CD14-positive monocyte (primary cell): ENCODE measurements at places on chromosomes 1 and 21.

GRCh38 chr1:64505944-64506655 is 36.2 kb downstream of the CACHD1 start:
- DNase-seq = no peak

DNA sequence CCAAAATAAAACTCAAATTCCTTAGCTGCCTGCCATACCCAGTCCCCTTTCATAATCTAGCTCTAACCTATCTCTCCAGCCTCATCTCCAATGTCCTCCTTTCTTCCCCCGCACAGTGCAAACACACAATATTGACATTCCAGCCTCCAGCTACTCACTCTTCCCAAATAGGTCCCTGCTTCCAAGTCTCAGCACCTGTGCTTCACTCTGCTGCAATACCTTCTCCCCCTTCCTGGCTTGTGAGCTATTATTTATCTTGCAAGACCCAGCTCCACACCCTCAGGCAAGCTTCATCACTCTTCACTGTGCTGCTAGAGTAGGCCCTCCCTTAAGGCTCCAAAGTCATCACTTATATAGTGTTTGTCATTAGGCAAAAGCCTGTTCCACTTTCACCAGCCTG is 9.7 kb downstream of the PLPP3 start:
- no peak for DNase-seq

- DNase-seq = no peak
Measured at GRCh38 chr1:232306269-232306961, 323.5 kb downstream of the SIPA1L2 start.

- no peak for DNase-seq
Measured at GRCh38 chr1:20366463-20367115, 75.9 kb downstream of the VWA5B1 start.

DNA sequence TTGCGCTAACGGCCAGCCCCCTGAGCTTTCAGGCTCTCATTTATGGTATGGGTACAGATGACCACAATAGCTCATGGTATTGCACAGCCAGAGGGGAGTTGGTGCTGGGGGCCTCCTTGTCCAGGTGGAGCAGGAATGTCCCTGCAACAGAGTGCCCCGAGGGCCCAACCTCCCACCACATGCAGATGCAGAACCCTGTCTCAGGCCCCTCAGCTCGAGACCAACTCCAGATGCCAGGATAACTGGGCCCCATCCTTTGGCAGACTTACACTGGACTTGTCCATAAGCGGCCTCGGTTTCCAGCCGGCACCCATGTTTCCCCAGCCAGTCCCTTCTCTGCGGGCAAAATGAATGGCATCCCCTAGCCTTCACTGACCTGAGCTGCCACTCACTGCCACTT is 67.1 kb downstream of the VWA5B1 start:
- DNase-seq = no peak

- no peak for DNase-seq
Measured at GRCh38 chr1:167404161-167404888, 114.0 kb downstream of the CD247 start.

- DNase-seq = no peak
Measured at GRCh38 chr1:84605157-84605556, 30.9 kb upstream of the CTBS start.

DNA sequence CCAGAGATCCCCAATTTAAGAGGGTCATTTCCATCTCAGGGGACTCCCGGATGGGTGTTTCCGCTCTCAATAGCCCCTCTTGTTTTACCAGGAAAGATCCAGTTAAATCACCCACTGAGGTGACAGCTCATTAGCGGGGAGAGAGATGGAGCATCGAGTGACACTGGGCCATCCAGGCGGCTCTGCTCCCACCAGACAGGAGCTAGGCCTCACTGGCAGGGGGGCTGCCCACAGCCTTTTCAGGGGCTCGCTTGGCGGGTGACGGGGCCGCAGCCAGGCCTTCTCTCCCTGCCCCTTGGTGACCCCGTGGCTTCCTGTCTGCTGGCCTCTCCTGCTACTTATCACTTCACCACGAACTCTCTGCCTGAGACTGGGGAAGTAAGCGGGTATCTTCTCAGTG is 26.7 kb upstream of the SPSB1 start:
- no peak for DNase-seq

DNA sequence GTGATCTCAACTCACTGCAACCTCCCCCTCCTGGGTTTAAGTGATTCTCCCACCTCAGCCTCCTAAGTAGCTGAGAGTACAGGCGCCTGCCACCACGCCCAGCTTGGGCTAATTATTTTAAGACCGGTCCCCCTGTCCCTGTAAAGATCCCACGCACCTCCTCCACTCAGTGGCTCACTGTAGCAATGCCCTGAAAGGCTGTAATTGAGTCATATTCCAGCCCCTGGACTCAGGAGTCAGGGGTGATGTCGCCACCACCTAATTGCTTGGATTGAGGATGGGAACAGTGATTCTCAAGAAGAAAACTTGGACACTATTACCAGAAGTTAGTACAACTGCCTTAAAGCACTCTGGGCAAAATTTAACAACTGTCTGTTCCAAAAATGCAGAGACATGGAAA is 3.1 kb upstream of the EDARADD start:
- DNase-seq = no peak

DNA sequence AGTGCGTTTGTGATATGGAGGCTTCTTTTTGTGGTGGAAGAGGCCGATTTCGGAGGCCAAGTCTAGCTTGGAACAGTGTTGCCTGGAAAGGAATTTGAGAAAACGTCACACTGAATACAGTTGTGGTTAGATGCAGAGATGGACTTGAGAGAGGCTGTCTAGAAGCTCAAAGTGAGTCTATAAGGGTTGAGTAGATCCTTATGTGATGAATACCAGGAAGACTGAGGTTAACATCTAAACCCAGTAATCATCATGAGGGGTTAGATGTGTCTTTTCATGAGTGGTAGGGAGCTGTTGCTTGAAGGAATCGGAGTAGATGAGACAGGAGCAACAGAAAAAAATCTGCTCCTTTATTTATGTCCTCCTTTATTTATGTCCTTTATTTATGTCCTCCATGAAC is 114.6 kb upstream of the IVNS1ABP start:
- DNase-seq = no peak

- DNase-seq = no peak
Measured at GRCh38 chr21:39453571-39454179, 1.9 kb downstream of the SH3BGR start.

- DNase-seq = no peak
Measured at GRCh38 chr1:36322786-36323635, 434 bp downstream of the EVA1B start.

- DNase-seq = no peak
Measured at GRCh38 chr1:103997631-103998030, 247.9 kb downstream of the AMY1C start.

GRCh38 chr1:228798035-228798434 is 62.8 kb downstream of the RHOU start:
- DNase-seq = no peak

DNA sequence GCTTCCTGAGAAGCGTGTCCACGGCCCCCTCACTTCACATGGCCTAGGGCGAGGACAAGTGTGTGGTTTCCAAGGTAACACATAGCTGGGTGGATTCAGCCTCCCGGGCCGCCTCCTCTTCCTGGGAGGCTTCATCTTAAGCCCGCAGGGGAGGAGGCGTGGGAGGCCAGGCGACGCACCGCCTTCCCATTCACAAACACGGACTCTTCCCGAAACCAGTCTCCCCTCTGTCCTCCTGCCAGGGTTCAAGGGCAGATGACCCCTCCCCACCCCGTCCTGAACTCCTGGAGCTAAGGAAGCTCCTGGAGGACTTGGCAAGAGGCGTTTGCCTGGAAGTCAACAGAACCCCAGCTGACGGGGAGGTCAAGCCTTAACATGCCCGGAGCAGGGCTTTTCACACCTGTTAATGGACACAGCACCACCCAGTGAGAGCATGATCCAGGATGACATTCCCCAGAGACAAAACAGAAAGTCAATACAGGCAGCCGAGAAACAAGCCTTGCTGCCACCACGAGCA is 56.7 kb downstream of the KCNN3 start:
- DNase-seq = no peak

- no peak for DNase-seq
Measured at GRCh38 chr1:218079347-218079746, 205.7 kb upstream of the RRP15 start.

DNA sequence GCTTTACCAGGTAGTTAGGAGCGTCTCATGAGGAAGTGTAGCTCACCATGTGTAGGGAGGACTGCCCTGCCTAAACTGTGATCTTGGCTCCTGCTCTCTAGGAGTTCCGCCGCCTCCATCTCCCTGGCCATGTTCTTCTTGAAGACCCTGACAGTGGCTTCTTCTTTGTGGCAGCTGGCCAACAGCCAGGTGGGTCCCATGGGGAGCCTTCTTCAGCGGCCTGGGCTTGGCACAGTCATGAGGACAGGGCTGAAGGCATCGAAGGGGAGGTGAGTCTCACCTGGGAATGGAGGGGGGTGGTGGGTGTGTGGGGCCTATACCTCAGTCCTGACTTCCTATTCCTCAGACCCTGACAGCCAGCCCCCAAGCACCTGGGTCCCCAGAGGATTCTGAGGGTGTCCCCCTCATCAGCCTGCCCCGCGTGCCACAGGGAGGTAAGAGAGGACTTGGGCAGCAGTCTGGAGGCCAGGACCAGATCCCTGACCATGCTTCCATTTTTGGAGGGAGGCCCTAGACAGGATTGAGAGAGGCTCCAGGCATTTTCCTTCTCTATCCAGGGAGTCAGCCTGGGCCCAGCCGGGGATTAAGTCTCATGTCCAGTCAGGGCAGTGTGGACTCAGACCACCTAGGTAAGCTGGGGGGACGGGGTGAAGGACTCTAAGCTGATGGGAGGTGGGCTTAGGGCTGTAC is 21.4 kb downstream of the HYI start:
- DNase-seq = no peak

GRCh38 chr1:220979371-220979770 is 100.1 kb downstream of the HLX start:
- peak; percentile 56 for DNase-seq

DNA sequence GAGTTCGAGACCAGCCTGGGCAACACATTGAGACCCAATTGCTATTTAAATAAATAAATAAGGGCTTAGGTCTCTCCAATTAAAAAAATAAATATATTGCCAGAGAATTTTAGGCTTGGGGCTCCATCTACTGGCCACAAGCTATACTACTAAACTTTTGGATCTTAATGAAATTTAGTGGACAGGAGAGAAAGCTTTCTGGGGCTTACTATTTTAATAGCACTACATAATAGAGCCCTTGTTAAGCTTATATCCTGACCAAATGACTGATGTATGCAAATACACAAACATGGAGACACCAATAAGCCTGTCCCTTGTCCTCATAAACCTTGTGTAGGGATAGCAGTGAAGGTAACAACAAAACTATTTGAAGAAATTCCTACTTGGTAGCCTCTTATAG is 18.4 kb downstream of the CCT3 start:
- DNase-seq = no peak

- DNase-seq = no peak
Measured at GRCh38 chr1:233909195-233909594, 4.7 kb downstream of the SLC35F3 start.

- DNase-seq = no peak
Measured at GRCh38 chr1:183711741-183712361, 58.7 kb upstream of the APOBEC4 start.

- no peak for DNase-seq
Measured at GRCh38 chr1:98919211-98919610, 85.5 kb downstream of the PLPPR5 start.

DNA sequence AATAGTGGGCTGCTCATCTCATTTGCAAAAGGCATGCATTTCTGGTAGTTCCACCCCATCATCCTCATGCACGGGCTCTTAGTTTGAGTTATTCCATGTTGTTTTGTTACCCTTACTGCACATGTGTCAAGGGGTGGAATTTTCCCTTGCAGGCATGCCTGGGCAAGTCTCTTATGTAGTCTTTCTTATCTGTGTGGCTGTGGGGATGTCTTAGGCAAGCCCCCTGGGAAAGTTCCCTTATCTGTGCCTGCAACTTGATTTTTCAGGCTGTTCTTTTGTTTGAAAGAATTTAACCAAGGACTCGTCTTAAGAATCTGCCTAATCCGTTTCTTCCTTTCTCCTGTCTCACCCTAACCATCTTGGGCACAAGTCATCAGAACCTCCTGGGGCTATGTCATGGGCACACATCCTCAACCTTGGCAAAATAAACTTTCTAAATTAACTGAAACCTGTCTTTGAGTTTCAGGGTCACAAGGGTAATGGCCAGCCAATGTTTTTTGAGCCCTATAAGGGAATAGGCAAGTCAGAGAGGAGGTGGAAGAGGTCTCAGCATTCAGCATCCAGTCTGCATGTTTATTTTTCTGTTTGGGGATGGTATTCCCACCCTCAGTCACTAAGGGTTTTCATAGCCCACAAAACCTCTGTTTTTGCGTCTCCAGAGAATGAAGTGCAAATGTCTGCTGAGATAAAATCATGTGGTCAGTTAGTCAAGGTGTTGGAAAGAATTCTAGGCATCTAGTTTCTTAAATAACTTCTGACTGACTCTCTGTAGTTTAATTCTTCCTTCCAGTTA is 579.7 kb downstream of the PLA2G4A start:
- DNase-seq = no peak

GRCh38 chr1:111732718-111733117 is 6.5 kb downstream of the INKA2 start:
- DNase-seq = no peak

- no peak for DNase-seq
Measured at GRCh38 chr1:30540611-30541192, 182.7 kb downstream of the MATN1 start.

DNA sequence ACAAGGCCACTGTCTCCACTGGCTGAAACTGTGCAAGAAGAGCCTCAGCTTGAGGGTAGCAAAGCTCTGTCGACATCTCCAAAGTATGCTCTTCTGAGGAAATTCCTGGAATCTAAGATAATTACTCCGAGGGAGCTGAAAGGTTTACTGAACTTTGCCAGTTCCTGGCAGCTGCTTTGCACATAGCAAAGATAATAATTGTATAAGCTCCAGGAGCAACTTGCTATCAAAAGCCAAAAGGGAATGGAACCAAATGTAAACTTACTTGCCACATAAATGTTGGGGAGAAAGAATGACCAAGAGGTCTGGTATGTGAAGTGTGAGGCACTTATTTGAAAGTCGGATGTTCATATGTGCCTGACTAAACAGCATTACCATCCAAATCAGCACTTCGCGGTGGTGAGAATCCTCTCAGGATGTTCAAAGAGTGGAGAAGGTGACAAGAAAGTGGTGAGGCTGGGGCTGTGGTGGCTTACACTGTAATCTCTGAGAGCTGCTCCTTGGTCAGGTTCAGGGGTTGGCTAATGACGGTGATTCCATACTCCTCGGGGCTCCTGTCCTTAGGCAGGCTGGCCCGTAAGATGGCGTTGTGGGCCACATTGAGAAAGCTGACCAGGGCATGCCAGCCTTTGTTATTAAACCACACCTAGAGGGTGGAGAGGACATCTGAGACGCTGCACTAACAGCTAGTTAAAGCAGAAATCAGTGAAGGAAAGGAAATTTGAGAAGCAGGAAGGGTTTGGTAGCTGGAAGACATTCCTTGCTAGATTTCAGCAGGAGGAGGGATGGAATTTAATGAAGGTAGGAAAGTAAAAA is 100.0 kb downstream of the ABCA4 start:
- DNase-seq = no peak

GRCh38 chr1:22750685-22751051 is 40.0 kb downstream of the EPHB2 start:
- no peak for DNase-seq

DNA sequence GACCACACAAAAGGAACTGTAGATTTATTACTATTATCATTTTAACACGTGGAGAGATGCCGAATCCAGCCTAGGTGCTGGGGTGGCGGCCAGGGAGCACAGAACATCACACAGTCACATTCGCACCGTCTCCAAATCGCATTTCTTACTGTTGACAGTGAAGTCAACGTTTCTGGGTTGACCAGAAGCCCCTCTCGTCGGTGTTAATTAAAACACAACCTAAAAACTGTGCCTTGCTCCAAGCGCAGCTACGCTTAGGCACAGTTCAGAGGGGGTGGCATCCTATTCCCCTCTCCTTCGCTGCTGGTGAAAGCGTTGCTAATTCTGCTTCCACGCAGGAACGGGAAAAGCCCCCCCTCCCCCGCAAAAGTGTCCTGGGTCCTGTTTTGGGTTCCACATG is 4.1 kb downstream of the RIPK4 start:
- DNase-seq = no peak
